ENCODE measurements at places on chromosomes 11 and 22.

DNA sequence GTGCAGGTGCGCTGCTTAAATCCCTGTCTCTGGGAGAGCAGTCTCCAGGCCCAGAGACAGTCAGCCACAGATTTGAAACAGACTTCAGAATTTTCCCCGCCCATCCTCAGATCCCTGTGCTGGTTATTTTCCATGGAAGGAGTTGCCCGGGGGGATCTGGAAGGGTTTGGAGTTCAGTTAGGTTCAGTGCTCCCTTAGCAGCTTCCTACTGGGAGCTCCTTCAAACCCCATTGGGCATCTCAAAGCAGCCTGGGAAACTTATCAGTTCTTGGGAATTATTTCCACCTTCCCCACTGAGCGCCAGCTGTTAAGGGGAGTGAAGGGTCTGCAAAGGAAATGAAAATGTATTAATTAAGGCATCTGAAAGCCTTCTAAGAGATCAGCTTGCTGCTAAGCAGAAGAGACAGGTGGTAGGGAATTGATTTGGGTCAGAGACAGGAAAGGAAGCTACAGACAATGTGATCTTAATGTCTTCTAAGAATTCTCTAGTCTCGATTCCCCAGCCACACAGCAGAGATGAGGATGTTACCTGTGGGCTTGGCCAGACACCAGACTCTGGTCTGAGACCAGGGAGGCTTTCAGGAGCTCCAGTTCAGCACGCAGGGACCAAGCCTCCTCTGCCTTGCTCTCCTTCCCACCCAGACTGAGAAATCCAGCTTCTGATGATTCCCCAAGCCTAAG lies 106.2 kb upstream of the TBCEL start:
- DNase-seq, result no peak

DNA sequence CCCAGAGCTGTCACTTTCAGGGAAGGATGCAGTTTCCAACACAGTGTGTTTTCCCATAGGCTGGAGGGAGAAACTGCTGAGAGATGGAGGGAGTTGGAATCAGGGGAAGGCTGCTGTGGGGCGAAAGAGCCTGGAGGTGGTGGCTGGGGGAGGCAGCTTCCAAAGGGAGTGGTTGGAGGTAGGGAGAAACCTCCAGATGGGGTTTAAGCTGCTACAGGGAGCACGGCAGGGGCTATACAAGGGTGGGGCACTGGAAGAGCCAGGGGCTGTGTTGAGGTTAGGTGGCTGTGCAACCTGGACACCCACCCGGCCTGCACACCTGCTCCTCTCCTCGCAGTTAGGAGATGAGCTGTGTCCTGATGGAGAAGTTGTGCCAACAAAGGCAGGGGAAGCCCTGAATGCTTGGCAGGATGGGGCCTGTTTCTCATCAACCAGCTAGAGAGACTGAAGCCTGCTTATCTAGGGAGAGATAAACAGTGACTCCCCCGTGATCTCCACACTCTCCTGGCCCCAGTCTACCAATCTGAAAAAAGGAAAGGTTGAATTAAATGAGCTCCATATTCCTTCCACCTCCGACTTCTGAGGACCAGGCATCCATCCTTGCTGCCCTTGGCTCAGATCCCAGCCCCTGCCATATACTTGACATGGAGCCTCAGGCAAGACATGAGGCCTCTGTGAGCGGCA lies 3.6 kb upstream of the SLCO2B1 start:
- DNase-seq, result no peak

GRCh38 chr11:65722261-65722660 lies 1.7 kb upstream of the RNASEH2C start:
- DNase-seq, result no peak

- no peak for DNase-seq
Observed at GRCh38 chr11:110525883-110526282, 96.1 kb downstream of the FDX1 start.

- DNase-seq, result no peak
Observed at GRCh38 chr11:64138398-64138797, 27.5 kb downstream of the MACROD1 start.

DNA sequence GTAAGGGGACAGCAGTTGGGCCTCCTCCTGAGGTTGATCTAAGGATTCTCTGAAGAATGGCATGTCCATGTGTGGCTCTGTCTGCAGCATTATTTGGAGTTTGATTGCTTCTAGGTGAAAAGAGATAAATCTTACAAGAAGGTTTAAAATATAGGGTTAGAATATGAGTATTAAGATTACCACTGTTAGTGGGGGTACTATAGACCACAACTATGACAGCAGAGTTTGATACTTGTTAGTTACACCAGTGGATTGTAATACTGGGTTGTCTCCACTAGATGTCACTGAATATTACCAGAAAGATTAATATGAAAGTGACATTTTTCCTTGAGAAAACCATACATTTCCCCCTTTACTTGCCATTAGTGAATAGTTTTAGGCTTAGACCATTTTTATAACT lies 47.9 kb downstream of the ZNF280B start:
- no peak for DNase-seq

DNA sequence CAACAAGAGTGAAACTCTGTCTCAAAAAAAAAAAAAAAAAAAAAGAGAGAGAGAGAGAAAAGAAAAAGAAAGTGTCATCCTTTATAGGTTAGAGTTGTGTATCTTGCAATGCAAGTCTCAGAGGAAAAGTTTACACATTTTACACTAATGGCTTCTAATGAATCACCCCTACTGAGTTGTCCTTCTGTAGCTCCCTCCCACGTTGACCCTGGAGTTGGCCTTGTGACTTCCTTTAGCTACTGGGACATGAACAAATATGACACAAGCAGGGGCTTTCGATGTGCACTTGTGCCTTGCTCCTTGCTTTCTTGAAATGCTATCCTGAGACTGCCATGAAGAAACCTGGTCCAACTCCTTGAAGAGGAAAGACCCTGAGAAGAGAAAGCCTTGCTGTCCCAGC lies 2.4 kb upstream of the SMCO4 start:
- no peak for DNase-seq

DNA sequence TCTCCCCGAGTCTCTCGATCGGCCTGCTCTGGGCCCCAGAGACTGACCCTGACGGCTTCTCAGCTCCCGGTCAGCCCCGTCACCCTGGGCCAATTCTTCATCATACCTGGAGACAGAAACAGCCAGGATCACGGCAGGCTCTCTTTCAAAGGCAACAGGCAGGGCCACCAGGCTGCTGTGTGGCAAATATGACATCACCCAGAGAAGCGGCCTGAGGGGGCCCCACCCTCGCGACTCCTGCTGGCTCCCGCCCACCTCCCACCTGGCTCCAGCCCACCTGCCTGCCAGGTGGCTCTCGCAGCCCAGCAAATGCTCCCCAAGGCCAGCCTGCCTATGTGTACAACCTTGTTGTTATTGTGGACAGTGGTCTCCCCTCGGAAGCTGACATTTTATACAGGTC lies 24.9 kb upstream of the PACSIN2 start:
- DNase-seq, result no peak

DNA sequence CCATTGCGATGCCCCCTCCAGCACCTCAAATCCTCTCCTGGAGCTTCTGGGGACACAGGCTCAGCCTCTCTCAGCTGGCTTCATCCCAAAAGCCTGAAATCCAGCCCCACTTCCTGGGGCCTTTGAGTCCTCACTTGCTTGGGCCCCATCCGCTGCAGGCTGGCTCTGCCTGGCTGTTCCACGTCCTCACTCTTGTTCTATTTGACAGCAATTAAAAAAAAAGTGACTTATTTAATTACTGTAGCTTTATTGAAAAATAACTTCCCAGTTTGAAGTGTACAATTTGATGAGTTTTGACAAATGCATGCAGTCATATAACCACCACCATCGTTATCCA lies 27.2 kb downstream of the PARVG start:
- DNase-seq, result no peak

GRCh38 chr11:2272946-2273280 lies 2.5 kb upstream of the ASCL2 start:
- DNase-seq, result no peak

- no peak for DNase-seq
Observed at GRCh38 chr11:71933141-71933933, 4.5 kb downstream of the RNF121 start.

GRCh38 chr22:17779286-17780115 lies 5.2 kb upstream of the BID start:
- no peak for DNase-seq

DNA sequence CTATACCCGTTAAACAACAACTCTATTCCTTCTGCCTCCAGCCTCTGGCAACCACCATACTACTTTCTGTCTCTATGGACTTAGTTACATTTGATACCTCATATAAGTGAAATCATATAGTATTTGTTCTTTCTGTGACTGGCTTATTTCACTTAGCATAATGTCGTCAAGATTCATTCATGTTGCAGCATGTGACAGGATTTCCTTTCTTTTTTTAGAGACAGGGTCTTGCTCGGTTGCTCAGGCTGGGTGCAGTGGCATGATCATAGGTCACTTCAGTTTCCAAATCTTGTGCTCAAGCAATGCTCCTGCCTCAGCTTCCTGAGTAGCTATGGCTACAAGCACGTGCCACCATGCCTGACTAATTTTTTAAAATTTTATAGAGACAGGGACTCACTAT lies 29.4 kb upstream of the SORL1 start:
- DNase-seq, result no peak

DNA sequence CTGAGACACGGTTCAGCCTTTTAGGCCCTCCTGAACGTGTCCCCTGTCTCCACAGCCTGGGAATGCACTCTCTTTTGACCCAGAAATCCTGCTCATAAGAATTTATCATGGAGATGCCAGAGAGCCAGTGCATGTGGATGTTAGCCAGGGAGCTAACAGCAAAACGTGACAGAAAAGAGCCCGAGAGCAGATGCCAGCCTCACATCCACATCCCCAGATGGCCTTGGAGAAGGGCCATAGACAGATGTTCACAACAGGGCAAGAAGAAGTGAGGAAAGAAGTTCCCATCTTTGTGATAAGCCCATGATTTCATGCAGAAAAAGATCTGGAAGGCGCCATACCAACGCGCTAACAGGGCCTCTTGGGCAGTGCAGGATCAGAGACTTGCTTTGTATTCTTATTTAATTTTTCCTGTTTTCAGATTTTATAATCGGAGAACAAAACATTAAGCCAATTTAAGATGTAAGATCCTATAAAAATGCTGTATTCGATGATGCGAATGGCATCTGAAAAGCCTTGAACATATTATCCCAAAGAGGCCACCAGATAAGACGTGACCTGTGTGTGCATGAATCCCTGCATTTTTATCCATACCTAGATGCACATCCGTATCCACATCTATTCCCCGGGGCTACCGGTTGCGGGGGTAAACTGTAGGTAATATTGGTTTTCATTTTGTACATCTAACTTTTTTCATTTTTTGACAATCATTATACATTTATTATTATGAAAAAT lies 48.7 kb downstream of the IGLL5 start:
- DNase-seq, result no peak

DNA sequence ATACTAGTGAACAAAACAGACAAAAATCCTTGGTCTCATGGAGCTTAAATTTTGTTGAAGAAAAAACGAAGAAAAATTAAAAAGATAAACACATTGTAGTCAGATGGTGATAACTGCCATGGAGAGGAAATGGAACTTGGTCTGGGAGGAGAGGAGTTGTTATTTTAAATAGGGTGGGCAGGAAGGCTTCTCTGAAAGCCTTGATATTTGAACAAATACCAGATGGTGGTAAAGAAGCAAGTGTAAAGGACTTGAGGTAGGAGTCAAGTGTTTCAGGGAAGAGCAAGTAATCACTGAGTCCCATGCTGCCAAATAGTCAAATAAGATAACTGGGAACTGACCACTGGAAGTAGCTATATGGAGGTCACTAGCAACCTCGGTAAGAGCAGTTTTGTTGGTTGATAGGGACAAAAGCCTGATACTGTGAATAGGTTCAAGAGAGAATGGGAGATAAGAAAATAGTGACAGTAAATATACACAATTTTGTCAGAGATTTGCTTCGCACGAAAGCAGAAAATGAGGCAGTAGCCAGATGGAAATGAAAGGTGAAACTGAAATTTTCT lies 55.1 kb downstream of the SESN3 start:
- no peak for DNase-seq

- no peak for DNase-seq
Observed at GRCh38 chr11:104823657-104824056, 74.6 kb downstream of the CASP12 start.

- DNase-seq, result no peak
Observed at GRCh38 chr11:8321876-8322275, 58.2 kb upstream of the LMO1 start.

DNA sequence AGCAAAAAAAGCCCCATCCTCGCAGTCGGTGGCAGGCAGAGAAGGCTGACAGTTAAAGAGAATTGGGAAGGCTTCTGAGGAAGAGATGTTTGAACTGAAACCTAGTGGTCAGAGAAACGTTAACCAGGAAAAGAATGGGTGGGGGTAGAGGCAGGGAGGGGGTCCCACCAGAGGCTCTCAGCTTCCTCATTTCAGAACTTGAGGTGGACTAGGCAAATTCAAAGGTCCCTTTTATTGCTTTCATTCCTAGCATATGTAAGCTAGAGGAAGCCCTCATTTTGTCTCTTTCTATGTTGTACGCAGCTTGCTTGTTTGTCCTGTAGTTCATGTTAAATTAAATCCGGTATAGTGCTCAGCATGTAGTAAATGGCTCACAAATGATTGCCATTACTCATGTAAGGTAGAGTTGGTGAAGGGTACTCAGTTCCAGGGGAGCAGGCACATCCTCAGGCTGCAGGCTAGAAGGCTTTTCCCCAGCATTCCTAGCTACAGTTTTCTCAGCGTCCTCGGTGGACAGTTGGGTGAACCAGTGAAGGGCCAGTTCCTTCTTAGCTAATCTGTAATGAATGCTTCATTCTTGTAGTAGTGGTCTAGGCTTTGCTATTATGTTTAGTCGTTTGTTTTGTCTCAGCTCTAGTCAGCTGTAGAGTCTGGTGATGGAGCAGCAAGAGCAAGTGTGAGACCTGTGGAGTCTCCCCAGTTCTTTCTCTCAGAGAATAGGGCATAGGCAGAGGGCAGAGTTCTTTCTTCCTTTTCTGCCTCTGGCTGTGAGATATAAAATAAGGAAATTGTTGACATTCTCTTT lies 58.6 kb downstream of the UVRAG start:
- DNase-seq, result no peak

GRCh38 chr11:127461241-127462064 lies 460.9 kb upstream of the KIRREL3 start:
- no peak for DNase-seq

DNA sequence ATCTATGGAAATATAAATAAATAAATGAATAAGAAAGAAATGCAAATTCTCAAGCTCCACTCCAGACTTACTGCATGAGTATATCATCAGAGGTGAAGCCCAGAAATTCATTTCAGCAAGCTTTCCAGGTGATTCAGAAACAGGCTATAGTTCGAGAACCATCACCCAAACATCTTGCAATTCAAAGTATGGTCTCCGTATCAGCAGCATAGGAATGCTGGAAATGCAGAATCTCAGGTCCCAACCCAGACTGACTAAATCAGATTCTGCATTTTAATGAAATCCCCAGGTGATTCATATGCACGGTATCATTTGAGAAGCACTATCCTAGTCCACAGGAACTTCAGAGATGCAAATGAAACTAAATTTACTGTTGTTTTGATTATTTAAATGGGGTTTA lies 95.3 kb downstream of the SERGEF start:
- DNase-seq, result no peak

- DNase-seq, result no peak
Observed at GRCh38 chr11:128716661-128717210, 22.9 kb downstream of the FLI1 start.

- no peak for DNase-seq
Observed at GRCh38 chr11:47480762-47481161, 31.8 kb upstream of the RAPSN start.

- no peak for DNase-seq
Observed at GRCh38 chr11:27179334-27179733, 138.7 kb downstream of the BBOX1 start.

Data from stimulated activated CD8-positive, alpha-beta memory T cell treated with anti-CD3 and anti-CD28 coated beads, Interleukin-4, amount 100 ng/mL, for 24 hours (primary cell).